ENCODE measurements at places on chromosomes 7 and 10.

- DNase-seq: no peak
These were observed 261.9 kb downstream of the ARL4A start for GRCh38 chr7:12949060-12949931.

GRCh38 chr10:86164174-86164774 is 202.3 kb downstream of the GRID1 start:
- no peak for DNase-seq

- no peak for DNase-seq
These were observed 310.9 kb upstream of the NEBL start for GRCh38 chr10:21207852-21208646.

GRCh38 chr7:112282476-112283188 is 76.1 kb downstream of the ZNF277 start:
- DNase-seq: no peak

- DNase-seq: no peak
These were observed 59.9 kb downstream of the PWWP2B start for GRCh38 chr10:132456881-132457280.

DNA sequence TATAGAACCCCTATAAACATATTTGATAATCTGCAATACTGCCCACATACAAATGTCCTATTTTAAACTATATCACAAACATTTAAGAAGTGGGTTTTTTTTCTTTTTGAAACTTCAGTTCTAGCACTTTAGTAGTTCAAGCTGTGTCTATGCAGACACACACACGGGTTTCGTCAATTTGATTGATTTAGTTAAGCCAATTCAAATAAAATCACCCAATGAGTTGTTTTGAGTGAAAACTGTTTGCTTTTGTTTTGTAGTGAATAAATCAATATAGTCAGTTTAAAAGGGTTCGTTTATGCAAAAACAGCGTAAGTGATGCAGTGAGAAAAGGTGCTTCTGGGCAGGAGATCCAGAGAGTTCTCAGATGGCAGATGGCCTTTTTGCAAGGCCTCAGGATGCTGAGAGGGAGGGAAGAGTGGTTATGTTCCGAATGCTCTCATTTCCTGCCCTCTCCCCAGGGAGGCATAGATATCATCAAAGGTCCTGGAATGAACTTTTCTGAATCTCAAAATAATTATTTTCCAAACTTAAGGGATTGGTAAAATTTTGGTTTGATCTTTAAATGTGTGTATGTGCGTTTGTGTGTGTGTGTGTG is 102.7 kb downstream of the AGMO start:
- DNase-seq: no peak

GRCh38 chr10:102869258-102870198 is at the start of gene AS3MT:
TSS of gene AS3MT (plus strand) at chr10:102869470. CDS start at chr10:102869593, 123 bp downstream.
- peak; percentile 19 for DNase-seq

DNA sequence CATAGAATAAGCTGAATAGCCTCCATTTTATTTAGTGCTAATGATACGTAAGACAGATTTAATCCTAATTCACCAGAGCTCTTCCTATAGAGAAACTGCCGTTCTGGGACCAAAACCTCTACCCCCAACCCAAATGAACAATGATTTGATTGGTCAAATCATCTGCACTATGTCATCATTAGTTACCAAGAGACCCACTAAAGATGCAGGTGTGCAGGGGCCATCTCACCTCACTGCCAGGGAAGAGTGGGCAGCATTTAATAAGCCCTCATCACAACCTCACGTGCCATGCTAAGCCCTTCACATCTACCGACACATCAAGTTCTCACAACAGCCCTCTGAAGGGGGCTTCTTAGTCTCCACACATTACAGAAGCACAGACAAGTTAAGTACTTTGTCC is 87.0 kb downstream of the VIPR2 start:
- no peak for DNase-seq

DNA sequence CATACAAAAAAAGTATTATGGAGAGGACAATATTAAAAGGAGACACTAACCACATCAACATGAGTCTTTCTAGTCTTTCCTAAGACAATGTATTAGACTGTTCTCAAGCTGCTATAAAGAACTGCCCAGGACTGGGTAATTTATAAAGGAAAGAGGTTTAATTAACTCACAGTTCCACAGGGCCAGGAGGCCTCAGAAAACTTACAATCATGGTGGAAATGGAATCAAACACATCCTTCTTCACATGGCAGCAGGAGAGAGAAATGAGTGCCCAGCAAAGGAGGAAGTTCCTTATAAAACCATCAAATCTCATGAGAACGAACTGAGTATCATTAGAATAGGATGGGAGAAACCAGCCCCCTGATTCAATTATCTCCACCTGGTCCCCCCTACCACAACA is 25.7 kb downstream of the CACNA2D1 start:
- DNase-seq: no peak

DNA sequence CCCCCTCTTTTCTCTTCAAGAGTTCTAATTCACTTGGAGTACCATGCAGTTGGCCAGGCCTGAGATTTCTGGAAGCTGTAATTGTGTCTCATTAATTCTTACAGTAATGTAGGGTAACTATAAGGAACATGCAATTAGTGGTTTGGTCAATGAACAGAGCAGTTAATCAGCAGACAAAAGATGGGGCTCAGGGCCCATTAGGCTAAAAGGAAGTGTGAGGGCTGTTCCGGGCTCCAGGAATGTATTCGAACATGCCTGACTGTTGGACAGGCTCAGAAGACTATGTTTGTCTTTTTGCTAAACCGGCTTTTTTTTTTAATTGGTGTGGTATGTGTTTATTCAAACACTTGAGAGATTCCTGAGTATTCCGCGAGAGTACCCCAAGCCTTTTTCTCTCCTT is 42.5 kb upstream of the FZD8 start:
- DNase-seq: no peak

DNA sequence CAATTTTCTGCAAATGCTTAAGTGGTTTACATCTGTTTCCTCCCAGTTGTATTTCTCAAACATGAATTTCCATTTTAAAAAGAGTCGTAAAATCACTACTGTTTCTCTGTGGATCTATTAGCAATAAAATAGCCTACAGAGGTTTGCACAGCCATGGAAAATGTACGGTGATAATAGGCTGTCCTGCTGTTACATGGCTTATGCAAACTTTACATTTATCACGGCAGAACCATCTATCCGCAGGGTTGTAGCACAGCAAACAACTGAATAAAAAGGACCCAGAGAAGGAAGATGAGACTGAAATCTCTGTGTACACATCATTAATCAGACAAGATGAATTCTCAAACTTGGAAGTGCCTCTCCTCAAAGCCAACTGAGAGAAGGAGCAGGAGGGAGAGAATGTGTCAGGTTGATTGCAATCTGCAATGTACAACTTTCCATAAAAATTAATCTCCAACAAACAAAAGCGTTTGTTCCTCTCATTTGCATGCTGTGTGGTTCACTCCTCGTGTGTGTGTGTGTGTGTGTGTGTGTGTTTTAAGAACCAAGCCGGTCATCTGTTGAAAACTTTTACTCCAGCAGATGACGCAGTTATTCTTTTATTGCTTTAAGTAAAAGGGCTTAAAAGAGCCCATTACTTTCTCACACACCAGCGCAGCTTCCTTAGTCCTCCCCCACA is 279.3 kb downstream of the SKAP2 start:
- DNase-seq: no peak

DNA sequence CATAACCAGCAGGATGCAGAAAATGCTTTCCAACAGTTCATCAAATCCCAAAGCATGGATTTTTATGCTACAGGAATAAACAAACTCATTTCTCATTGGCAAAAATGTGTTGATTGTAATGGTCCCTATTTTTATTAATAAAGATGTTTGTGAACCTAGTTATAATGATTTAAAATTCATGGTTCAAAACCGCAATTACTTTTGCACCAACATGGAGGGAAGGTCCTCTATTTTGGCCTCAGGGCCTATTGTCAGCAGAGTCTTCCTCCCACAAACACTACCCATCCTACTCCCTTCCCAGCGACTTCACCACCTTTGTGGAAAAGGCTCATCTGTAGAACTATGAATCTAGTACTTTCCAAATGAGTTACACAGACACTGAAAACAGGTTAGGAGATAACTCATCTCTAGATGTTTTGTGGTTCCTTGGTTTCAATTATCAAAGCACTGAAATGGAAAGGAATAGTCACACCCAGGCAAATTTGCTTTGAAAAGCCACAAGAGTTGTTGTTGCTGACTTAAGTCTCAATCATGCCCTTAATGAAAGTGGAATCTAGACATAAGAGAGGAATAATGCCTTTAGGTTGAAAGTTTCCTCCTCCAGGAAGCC is 59.4 kb upstream of the FRMD4A start:
- DNase-seq: no peak

DNA sequence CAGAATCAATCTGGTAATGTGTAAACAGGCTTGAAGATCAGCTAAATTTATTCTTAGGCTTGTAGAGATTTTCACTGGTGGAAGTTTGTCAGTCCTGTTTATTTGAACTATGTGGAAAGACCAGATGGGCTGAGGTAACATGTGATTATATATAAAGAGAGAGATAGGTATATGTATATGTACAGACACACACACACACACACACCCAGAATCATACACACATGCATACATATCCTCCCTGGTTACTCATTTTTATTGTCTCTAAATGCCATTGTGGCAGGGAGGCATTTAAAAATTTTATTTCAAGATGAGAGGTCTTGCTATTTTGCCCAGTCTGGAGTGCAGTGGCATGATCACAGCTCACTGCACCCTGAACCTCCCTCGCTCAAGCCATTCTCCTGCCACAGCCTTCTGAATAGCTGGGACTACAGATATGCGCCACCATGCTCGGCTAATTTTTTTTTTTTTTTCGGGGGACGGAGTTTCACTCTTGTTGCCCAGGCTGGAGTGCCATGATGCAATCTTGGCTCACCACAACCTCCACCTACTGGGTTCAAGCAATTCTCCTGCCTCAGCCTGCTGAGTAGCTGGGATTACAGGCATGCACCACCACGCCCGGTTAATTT is 78.1 kb upstream of the CYTH3 start:
- no peak for DNase-seq

- DNase-seq: no peak
These were observed 75.8 kb downstream of the ELFN1 start for GRCh38 chr7:1745576-1746490.

DNA sequence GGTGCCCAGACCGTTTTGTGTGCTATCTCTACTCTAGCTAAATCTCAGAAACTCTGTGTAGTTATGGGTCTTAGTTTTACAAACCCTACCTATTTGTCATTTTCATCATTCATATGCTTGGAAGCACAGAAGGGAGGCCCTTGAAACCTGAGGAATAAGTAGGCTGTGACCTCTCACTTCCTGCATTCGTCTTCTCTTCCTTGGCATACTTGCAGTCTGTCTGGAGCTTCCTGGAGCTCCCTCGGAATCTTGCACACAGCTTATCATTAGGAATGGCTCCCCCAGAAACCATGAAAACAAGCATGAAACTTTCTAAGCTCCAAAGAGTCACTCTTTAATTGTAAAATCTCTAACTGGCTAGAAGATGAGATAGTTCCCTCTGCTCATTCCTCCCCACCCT is 376.9 kb upstream of the MYO3A start:
- no peak for DNase-seq

GRCh38 chr7:92608380-92609322 is 18.5 kb upstream of the FAM133B start:
- no peak for DNase-seq

DNA sequence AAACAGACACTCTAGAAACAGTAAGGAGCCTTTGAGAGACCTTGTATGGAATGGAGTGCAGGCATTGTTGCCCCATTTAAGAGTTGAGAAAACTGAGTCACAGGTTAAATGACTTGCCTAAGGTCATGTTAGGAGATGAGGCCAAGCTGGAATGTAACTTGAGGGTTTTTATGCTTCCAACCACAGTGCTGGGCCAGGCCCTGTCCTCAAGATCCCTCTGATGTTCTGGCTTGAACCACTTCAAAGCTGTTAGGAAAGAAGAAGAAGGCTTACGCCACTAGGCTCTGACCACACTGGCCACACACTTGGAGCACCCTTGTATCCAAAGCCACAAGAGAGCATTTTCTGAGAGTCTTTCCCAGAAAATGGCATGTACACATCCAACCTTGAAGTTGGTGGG is 42.7 kb downstream of the PLAU start:
- no peak for DNase-seq

- no peak for DNase-seq
These were observed 5.1 kb downstream of the KCNIP2 start for GRCh38 chr10:101838416-101838970.

DNA sequence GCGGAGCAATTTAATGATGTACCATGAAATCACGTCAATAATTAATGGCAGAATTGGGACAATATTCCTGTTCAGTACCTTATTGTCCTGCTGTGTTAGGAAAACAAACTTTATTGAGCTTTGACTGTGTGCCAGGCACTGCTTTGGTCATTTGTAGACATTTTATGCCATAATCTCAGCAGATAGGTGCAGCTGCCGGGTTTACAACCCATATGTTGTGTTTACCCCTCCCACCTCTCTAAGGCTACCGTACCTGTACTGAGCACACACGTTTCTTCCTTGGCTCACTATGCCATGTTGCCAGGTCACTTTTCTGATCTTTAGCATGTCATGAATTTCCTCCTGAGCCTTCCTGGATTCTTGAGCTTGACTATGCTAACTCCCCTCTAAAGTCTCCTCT is 422.2 kb downstream of the PHTF2 start:
- DNase-seq: no peak

DNA sequence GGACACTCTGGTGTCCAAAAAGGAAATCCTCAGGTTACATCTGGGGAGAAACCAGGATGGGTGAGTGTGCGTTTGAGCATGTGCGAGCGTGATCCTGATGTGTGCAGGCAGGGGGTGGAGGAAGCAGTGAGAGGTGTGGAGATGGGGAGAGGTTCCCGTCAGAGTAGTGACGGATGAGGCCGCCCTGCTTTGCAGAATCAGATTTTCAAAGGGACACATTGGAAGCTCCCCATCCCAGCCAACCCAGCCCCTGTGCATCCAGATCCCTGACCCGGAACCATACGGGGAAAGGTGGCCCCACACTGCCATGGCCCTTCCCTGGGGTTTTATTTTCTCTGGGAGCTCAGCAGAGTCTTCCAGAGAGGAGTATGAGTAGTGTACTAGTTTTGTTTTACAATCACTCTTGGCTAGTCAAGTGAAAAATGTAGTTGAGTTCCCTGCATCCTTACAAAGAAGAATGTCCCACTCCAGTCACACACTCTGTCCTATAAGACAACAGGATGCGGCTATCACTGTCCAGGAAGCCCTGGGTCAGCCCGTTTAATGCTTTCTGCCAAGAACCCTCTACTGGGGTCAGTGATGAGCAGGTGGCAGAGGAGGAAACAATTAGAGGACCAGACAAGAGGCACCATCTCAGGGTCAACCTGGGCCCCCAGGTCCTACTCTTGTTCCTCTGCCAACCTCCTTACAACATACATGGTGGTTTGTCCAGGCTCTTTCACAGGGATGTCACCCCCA is 46.8 kb upstream of the PDLIM1 start:
- DNase-seq: no peak

- DNase-seq: no peak
These were observed 112.0 kb downstream of the PDE1C start for GRCh38 chr7:31958226-31958625.

GRCh38 chr7:156080596-156080995 is 268.3 kb upstream of the SHH start:
- DNase-seq: no peak

DNA sequence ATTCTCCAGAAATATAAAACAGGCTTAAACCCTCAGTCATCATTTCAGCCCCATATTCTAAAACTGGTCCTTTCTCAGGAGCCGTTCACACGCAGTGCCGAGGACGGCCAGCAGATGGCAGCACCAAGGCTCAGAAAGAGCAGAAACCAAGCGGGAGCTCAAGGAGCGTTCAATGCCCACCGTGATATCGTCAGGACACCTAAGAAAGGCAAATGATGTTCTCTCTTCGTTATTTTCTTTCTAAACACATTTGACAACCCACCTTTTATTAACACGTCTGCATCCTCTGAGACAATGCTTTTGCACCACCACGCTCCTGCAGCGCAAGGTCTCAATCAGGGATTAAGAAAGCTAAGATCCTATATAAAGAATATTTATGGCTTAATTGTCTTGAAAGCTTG is 45.7 kb upstream of the RBM33 start:
- peak; percentile 88 for DNase-seq

Data from activated T-cell treated with anti-CD3 and anti-CD28 coated beads, Interleukin-2, amount 50 U/mL, for 1 hour (primary cell).